CD8-positive, alpha-beta T cell (primary cell): ENCODE measurements at places on chromosomes 1 and 21.

GRCh38 chr21:32328595-32328994 is 29.9 kb downstream of the MRAP start:
- no peak for DNase-seq

- peak; percentile 77 for DNase-seq
Measured at GRCh38 chr1:6423321-6423999, 1.1 kb upstream of the ESPN start.

DNA sequence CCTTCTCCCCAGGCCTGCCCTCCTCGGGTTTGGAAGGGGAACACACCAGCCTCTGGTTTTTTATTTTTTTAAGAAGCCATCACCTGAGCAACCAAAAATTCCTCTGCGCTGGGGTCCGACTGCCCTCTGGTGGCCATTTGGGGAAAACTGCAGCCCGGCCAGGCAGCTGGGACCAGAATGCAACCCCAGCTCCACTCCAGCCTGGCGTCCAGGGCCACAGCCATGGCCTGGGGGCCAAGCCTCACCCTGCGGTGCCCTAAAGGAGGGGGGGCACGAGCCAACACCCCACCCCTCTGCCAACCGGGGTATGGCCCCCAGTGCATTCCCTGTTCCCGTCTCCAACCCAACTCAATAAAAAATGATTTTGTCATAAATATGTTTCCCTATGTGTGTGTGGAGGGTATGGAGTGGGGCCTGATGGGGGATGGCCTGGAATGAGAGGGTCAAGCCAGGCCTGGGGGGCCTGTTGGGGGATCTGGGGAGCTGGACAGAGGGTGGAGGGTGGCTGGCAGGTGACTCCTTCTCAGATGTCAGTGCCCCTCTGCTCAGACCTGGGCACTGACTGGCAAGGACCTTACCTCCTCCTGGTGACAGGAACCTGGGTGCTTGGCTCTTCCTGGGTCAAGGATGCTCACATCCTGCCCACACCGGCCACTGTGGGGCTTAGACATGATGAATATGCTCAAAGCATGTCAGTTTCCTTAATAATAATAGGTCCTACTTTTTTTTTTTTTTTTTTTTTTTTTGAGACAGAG is 3.2 kb downstream of the GPR3 start:
- peak; percentile 86 for DNase-seq

- DNase-seq, result no peak
Measured at GRCh38 chr1:224510880-224511645, 76.5 kb upstream of the WDR26 start.

GRCh38 chr1:116825720-116826438 is 71.6 kb downstream of the CD2 start:
- DNase-seq, result no peak

- no peak for DNase-seq
Measured at GRCh38 chr1:203467550-203467921, 8.1 kb upstream of the PRELP start.

DNA sequence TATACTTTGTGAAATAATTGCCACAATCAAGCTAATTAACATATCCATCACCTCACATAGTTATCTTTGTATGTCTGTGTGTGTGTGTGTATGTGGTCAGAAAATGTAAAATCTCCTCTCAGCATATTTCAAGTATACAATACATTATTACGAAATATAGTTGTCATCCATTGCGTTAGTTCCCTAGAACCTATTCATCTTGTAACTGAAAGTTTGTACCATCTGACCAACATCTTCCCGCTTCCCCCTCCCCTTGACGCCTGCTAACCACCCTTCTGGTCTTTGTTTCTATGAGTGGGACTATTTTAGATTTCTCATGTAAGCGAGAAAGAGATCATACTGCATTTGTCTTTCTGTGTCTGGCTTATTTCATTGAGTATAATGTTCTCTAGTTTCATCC is 455.3 kb downstream of the KCNT2 start:
- no peak for DNase-seq

GRCh38 chr1:228030451-228031201 is 23.8 kb downstream of the WNT3A start:
- no peak for DNase-seq

- no peak for DNase-seq
Measured at GRCh38 chr1:163137556-163138265, 65.0 kb downstream of the RGS5 start.

GRCh38 chr1:60113028-60113427 is 39.5 kb upstream of the C1orf87 start:
- DNase-seq, result no peak

DNA sequence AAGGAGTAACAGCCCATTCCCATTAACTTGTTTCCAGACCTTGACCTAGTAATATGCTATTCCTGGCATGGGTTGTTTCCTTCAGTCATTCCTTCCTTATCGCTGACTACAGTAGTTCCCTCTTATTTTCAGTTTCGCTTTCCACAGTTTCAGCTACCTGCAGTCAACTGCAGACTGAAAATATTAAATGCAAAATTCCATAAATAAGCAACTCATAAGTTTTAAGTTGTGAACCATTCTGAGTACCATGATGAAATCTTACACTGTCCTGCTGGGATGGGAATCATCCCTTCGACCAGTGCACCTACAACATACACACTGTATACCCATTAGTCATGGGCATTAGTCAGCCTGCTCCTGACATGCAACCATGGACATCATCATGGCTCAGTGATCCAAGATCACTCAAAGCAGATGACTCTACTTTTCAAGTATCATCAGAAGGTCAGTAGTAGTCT is 66.7 kb downstream of the CCDC30 start:
- DNase-seq, result no peak

DNA sequence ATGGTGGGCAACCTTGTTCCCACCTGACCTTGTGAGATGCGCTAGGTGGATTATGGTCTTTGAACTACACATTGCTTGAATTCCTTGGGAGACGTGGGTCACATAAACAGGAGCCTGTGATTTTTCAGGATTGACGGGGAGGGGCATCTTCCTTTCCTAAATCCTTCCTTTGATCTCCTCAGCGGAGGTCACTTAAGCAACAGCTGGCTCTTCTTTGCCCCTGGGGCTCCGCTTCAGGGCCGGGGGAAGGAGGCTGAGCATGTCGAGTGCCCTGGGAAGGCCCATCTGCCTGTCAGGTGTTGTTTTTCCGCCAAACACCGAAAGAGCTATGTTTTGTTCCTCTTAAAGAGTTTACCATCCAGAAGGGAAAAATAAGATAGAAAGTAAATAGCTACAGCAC is 40.6 kb downstream of the KIF26B start:
- no peak for DNase-seq

- peak; percentile 48 for DNase-seq
Measured at GRCh38 chr21:36104317-36105300, 30.3 kb upstream of the CBR3 start.

GRCh38 chr1:43942411-43942810 is 4.3 kb upstream of the IPO13 start:
- DNase-seq, result no peak

DNA sequence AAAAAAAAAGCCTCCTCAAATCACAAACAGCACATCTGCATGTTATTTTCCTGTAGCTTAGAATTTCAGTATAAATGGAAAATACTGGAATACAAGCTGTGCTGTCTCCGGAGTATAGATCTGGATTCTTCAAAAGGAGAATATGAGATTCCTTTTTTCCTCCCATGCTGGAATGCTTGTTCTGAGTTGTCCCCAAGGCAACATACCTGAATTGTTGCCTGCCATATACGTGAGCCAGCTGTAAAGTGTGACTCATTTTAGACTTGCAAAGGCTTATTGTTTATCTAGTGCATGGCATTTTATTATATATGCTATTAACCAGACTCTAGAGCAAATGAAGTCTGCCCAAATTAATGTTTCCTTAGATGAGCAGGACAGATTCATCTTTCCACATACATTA is 95.0 kb upstream of the C1orf105 start:
- no peak for DNase-seq

DNA sequence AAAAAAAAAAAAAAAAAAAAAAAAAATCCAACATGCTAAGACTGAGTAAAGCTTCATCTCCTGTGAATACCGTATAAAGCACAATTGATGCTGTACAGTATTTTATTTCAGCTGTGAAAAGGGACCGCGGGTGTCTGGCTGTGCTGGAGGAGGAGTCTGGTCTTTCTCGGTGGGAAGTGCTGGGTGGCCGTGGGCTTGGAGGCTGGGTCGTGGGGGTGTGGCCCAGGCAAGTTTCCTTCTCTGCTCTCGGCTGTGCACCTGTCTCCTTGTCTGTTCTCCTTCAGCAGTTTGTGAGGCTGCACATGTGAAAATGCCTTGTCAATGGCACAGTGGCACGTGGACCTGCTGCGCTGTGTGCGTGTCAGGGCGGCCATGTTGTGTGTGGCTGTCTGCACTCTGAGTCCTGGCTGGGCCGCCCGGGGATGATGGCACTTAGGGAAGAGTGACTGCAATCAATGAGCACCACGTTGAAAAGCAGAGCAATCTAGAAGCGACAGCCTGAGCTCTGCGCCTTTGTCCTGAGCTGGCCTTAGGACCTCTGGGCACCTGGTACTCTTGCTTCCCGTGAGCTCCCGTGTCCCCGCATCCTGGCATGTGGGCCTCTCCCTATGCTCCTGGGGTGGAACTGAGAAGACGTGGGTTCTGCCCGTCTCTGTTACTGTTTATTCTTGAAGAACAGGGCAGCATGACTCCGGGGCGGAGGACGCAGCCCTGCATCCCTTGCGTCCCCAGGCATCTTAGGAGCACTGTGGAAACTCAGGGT is 14.5 kb downstream of the AGPAT3 start:
- DNase-seq, result no peak

DNA sequence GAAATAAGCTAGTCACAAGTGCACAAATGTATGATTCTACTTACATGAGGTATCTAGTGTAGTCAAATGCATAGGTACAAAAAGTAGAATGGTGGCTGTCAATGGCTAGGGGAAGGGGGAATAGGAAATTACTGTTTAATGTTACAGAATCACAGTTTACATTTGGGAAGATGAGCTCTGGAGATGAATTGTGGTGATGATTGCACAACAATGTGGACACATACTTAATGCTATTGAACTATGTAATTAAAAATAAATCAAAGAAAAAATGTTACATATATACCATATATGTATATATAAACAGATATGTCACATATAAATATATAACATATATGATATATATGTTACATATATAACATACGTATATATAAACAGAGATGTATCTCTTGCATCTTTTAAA is 39.4 kb downstream of the VAV3 start:
- DNase-seq, result no peak
